Activated T-cell treated with anti-CD3 and anti-CD28 coated beads for 48 hours (primary cell): ENCODE measurements at places on chromosomes 6 and 20.

DNA sequence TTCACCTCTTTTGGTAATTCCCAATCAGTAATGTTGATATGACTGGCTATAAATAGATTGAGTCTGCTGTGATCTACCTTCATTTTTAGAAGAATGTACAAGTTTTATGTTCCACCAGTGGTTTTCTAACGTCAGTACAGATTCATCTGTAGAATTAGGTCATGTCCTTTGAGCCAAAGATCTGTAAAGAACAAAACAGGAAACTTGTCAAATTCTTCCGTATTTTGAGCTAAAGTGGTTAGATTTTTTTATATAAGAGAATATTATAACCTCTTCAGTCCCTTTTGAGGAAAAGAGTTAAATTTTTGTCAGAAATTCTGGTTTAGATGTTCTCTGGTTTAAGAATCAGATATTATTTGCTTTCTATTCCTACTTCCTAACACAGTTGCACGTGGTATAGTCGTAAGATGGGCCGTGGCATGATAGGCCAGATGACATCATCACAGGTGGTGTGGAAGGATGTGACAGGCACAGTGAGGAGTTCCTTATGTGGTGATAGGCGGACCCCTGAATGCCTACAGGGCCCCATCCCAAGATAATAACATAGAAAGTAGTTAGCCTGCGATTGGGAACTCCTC is 62.3 kb downstream of the SNX9 start:
- DNase-seq, result peak; percentile 40

GRCh38 chr20:57278457-57278856 is 12.0 kb upstream of the BMP7 start:
- DNase-seq, result no peak

- DNase-seq, result no peak
Observed at GRCh38 chr20:21090721-21091120, 15.4 kb downstream of the LINC00237 start.

DNA sequence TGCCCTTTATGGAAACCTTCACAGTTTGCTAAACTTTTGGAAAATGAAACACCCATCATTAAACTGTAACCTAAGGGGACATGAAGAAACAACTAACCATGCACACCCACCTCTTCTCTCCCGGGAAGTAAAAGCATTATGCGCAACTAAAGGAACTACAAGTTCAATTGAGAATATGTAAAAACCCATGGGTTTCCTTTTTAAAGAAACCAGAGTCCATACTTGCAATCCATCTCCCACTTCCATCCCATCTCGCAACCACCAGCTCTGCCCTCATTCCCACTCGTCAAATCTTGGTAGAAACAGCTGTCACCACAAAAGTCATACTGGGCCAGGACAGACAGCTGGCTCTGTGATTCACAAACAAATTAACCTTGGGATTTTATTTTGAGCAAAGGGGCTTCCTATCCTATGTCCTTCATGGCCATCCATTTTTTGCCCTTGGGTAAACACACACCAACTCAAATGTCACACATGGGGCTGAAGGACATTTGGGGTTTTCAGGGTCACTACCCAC is 81.5 kb downstream of the HAO1 start:
- no peak for DNase-seq

GRCh38 chr6:131652472-131652871 is 15.4 kb downstream of the ENPP3 start:
- no peak for DNase-seq

- no peak for DNase-seq
Observed at GRCh38 chr20:32894026-32894483, 35.3 kb downstream of the EFCAB8 start.

DNA sequence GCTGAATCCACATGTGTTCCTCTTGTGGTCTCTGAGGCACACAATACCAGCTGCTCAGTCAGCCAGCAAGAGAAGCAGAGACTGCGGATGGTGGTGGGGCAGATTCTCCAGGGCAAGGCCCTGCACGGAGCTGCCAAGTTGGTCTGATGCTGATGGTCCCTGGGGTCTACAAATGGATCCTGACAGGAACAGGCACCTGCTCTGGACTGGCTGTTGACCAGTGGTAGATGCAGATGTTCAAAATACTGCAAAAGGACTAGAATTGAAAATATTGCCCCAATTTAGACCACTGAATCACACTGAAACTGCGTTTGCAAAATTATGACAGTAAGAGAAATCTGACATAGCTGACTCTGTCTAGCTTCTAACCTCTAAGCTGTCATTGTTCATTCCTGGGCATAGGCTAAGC is 29.6 kb upstream of the TUBB2A start:
- DNase-seq, result no peak

DNA sequence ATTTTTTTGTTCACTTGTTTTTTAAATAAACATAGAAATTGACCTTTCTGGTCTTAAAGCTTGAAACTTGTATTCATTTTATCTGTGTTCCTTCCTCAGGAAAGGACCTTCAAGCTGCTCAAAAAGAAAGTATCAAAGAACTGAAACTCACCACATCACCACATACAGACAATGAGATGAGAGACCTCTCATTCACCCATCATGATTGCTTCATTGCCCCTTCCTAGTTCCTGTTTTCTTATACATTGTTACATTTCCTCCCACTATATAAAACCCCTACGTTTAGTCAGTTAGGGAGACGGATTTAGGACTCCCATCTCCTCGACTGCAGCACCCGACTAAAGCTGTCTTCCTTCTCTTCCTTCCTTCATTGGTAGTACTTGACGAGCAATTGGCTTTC is 180.5 kb upstream of the OPRM1 start:
- no peak for DNase-seq

DNA sequence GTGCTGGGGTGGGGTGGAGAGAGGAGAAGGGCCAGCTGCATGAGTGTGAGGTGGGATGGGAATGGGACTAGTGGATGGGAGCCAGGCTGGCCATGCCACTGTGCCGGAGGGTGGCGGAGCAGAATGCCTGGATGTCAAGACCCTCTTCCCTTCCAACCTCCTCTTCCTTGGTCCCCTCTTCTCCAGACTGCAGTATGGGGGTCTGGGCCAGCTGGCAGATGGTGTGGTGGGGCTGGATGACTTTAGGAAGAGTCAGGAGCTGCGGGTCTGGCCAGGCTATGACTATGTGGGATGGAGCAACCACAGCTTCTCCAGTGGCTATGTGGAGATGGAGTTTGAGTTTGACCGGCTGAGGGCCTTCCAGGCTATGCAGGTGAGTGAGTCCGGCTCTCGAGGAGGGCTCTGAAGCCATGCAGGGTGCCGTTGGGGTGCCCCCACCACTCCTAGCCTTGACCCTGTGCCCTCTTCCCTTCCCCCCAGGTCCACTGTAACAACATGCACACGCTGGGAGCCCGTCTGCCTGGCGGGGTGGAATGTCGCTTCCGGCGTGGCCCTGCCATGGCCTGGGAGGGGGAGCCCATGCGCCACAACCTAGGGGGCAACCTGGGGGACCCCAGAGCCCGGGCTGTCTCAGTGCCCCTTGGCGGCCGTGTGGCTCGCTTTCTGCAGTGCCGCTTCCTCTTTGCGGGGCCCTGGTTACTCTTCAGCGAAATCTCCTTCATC is 7.7 kb downstream of the DDR1 start:
- DNase-seq, result no peak

DNA sequence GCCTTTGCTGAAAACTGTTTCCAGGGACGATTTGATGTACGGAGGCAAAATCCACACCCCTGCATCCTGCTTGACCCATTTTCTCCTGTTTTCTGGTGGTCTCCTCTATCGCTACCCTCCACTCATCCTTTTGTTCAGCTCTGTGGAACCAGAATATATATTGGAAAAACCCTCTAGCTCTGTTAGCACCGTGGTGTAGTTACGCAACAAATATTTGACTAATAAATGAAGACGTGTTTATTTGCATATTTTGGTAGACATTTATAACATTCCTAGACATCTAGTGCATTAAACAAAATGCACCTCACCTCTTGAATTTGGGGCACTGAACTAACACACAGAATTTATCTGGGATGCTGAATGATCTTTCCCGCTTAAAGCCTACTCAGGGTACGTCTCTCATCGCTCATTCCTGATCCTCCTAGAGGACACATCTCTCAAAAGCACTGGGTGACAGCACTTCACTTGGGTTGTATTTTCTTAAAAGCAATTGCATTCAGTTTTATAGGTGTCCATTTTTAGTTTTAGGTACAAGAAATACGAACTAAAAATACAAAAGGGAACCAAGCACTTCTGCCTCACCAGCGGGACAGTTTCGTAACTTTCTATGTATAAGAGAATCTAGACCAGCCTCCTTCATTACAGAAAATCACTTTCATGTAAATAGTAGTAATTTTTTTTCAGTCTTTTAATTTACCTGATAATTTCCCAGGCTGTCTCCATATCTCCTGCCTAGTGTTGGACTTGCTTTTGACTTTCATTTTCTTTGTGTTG is 59.2 kb downstream of the SNRNP48 start:
- no peak for DNase-seq

DNA sequence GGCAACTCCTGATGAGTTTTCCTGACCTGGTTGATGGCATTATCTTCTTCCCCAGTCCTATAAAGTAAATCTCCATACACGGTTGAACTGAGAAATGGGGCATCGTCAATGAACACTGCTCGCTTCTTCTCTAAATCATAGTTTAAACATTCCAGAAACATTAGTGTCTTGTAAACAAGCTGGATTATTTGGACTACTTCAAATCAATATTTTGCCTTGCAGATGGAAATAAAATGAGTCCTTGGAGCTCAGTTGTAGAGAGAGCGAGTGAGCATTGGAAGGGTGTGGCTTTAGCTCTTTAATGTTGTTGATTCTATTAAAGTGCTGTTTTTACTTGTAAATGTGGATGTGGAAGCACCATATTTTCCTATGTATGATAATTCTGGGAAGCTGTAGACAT is 18.4 kb downstream of the C6orf89 start:
- no peak for DNase-seq

GRCh38 chr20:41218466-41218865 is 81.1 kb downstream of the PLCG1 start:
- DNase-seq, result no peak

DNA sequence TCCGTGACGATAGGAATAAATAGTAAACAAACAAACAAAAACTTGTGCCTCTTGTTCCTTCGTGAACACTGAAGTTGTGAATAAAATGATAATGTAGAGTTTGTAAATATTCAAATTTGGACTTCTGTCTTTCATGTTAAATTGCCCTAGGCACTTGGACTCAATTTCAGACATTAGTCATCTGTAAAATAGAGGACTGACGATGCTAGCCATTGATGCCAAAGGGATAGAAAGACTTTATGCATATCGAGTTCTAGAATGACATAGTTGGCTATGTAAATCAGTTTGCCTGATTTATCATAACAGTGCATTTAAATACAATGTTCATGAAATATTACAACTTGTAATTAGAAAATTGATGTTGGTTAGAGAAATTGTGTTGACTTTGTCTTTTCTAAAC is 45.9 kb upstream of the FLRT3 start:
- DNase-seq, result no peak

GRCh38 chr6:2763345-2763841 is 1.8 kb upstream of the WRNIP1 start:
- DNase-seq, result no peak

GRCh38 chr20:24951536-24952083 is 2.5 kb downstream of the CST7 start:
- no peak for DNase-seq

- no peak for DNase-seq
Observed at GRCh38 chr20:51563486-51564332, 21.2 kb upstream of the NFATC2 start.

DNA sequence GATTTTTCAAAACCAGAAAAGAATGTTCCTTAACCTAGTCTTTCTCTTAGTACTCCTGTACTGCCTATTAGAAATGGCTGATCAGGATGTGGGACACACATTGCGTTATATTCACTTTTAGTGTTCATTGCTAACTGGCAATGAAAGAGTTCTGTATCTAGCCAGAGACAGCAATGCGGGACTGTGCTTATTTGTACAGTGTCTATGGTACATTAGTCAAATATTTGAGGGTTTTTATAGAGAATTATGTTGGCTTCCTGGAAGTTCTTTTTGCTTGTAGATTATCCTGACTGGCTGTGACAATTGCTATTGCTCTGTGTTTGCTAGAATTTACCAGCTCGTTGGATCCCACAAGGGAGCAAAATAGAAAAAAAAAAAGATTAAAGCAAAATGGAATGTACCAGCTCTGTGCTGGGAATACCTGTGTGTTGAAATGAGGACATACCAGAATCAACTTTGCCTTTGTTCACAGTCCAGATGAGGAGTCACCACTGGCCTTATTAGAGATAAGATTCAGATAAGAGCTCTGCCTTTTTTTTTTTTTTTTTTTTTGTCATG is 22.4 kb upstream of the IFNGR1 start:
- no peak for DNase-seq

- DNase-seq, result no peak
Observed at GRCh38 chr6:31689249-31690110, 8.6 kb upstream of the LY6G5C start.

DNA sequence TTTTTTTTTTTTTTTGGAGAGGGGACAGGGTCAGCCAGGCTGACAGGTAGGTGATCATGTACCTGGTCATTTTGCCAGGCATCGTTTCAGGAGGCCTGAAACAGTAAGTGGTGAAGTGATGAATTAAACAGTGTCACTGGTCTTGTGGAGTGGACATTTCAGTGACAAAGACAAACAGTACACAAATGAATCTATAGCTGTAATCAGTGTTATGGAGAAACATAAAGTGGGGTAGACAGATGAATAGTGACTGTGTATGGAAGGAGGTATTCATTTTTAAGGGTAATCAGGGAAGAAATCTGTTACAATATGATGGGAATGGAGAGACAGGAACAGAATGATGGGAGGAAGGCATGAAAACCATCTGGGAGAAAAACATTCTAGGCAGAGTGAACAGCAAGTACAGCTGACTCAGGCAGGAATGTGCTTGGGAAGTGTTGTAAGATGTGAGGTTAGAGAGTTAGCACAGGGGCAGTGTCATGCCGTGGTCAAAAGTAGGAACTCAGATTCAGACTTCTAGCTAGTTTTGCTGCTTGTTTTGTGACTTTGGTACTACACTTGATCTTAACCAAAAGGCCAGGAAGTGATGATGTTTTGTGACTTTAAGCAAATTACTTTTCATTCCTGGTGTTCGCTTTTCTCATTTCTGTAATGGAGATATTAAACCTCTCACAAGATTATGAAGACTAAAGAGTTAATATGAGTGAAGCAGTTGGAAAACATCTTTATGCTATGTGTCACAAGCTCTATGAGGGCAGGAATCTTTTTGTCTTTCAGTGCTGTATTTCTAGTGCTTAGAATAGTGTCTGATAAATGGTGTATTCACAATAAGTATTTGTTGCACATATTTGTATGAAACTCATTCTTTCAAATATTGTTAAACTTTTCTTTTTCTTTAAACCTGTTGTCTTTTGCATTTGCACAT is 43.4 kb downstream of the QKI start:
- no peak for DNase-seq

GRCh38 chr20:44336086-44336485 is 757 bp upstream of the R3HDML start:
- DNase-seq, result no peak
